H54 (cell line): ENCODE measurements at places on chromosomes 1 and 21.
A peak's percentile ranks its signal among the peaks of the same experiment; 100 is the strongest.

DNA sequence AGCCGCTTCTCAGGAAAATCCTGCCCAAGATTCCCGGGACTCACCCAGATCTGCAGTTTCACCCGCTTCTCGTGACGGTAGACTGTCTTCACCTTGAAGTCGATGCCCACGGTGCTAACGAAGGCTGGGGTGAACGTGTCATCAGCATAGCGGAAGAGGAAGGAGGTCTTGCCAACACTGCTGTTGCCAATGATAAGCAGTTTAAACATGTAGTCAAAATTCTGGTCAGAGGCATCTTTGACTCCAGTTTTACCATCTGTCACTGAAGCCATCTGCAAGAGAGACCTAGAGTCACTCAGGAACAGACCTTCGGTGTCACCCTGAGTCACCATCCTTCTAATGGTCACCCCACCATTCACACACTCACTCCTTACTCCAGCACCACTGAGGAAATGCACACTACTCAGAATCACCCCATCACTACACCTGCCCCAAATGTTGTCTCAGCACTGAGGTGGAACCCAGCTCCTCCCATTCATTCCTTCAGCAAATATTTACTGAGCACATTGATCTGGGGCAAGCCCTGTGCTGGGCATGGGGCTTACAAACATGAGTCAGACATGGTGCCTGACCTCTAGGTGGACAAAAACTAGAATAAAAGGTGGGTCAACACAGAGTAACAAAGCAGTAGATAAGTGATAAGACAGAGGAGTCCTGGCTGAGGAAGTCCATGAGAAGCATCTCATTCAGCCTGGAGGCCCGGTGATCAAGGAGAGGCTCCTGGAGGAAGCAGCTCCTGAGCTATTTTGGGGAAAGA, 13.5 kb downstream of the RAB3B start:
- no peak for DNase-seq

DNA sequence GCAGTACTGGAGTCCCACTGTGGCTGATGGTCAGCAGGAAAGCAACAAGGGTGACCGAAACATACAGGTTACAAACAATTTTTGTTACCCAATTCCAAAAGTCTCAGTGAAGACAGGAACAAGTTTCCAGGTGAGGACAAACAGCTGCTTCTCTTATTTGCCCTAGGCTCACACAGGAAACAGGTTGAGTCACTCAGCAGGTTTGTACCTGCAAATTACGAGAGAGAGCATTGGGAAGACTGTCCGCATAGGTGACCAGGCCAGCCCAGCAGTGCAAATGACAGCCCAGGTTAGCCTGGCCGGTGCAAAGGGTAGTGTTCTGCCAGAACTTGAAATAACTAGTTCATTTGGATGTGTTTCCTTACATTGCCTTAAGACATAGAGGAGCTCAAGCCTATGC, 40.0 kb upstream of the DSCAM start:
- no peak for DNase-seq

DNA sequence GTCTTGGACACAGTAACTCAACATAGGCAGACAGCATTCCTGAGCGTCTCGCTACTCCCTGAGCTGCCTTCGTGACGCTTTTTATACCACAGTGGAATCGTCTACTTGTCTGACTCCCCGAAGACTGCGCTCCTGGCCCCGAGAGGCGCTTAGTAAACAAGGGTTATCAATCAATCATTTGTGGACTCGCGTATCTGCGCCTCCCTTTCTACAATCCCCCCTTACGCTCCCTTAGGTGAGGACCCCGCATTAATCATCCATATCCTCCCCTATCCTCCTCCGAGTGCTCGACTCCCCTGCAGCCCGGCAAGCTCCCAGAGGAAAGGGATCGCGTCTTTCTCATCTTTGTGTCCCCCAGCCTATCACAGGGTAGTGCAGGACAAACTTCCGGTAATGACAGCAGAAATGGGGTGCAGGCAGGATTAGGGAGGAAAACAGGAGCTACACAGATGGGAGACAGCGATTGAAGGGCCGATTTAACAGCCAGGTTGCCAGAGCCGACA, 522 bp downstream of the TMEM59 start:
- peak; percentile 45 for DNase-seq

DNA sequence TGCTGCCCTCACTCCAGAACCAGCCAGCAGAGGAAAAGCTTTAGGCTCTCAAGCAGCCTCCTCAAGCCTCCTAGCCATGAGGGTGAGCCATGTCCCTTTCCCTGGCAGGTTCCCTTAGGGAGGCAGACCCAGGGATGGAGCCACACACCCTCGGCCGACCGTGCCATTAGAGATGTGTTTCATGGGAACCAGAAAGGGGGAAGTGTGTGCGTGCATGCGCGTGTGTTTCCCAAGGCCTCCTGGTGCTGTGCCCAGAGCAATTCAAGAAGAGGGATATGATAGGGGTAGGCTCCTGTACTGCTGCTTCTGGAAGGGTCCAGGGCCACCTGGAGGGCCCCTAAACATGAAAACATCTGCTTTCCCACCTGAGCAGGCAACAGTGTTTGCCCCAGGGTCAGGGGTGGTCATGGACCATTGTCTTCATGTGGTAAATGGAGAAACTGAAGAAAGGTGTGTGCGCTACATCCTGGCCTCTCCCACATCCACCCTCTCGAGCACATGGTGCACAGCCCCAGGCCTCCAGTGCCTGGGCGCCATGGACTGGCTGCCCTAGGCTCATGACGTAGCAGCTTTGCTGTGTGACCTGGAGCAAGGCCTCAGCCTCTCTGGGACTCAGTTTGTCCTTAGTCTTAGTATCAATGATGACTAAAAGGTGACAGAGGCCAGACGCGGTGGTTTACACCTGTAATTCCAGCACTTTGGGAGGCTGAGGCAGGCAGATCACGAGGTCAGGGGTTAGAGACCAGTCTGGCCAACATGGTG, 48.1 kb downstream of the SYF2 start:
- no peak for DNase-seq

- DNase-seq: no peak
These were observed 176.4 kb downstream of the RPS6KC1 start for GRCh38 chr1:213227458-213227857.

DNA sequence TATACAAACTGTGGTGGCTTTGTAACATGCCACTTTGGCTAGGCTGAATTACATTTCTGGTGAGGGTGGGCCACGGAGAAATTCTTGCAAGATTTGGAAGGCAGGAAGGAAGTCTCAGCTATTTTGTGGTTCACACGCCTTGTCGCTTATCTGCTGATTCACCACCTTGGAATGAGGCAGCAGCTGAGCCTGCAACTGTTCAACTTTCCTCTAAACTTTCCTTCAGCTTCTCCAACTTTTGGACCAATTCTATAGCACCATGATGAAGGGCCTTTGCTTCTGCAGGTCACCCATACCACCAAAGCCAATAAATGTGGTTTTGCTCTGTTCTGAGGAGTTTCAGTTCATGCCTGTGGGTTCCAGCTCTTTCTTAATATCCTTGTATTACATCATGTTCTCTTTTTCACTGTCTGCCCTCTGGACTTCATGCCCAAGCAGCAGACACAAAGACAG, 337.6 kb upstream of the SNX7 start:
- DNase-seq: no peak

GRCh38 chr21:40547906-40548513, 298.9 kb downstream of the DSCAM start:
- DNase-seq: no peak

GRCh38 chr1:58500043-58500442, 46.5 kb downstream of the OMA1 start:
- no peak for DNase-seq

DNA sequence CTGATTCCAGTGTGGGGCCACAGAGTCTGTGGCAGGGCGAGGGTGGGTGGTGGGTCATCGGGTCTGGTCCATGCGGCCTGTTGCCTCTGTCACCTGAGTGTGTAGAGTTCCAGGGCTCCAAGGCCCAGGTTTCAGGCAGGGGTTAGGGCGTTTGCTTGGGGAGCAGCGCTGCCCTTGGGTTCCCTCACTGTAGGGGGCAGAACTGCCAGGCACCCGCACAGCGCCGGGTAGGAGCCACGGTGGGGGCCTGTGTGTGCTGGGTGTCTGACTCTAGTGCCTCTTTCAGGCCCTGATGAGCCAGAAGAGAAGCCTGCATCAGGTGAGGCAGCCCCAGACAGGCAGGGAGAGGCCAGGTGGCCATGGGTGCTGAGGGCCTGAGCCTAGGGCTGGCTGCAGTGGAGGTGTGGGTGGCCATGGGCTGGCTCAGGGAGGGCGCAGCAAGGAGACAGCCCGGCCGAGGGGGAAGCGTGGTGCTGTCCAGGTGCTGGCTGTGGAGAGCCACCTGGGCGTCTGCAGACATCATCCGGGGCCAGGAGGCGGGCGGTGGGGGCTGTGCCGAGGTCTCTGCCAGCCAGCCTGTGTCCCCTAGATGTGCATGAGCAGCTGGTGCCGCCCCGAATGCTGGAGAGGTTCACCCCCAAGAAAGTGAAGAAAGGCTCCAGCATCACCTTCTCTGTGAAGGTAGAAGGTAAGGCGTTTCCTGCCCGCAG, 72.3 kb downstream of the TRIM11 start:
- no peak for DNase-seq

DNA sequence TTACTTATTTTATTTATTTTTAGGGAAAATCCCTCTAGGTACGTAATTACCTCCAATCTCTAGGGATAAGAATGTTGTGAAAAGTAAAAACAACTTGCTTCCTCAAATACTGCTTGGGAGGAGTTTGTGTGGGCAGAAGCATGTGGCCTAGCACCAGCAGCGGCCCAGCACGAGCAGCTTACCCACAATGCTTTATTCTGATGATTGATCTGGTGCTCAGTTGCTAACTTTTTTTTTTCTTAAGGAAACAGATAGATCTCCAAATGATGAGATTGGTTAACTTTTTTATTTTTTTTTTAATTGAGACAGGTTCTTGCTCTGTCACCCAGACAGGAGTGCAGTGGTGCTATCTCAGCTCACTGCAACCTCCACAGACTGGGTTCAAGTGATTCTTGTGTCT, 4.2 kb downstream of the CLIC6 start:
- no peak for DNase-seq

GRCh38 chr1:12588695-12589094, 29.3 kb downstream of the DHRS3 start:
- no peak for DNase-seq
